ENCODE measurements at places on chromosomes 11 and 22.

DNA sequence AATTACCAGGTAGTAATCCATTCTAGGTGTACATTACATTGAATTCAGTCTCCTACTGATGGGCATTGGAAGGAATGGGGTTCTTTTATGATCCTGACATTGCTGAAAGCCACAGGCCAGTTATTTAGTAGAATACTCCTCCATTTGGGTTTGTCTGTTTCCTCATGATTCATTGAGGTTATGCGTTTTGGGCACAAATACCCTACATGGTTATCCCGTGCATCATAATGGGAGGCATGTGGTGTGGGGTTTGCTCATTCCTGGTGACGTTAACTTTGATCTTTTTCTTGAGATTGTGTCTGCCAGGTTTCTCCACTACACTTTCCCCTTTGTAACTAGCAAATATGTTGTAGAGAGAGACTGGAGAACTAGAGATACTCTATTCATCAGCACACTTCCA lies 5.5 kb downstream of the FOLR3 start:
- no peak for DNase-seq

GRCh38 chr22:45522462-45522861 lies 19.8 kb downstream of the FBLN1 start:
- no peak for DNase-seq

DNA sequence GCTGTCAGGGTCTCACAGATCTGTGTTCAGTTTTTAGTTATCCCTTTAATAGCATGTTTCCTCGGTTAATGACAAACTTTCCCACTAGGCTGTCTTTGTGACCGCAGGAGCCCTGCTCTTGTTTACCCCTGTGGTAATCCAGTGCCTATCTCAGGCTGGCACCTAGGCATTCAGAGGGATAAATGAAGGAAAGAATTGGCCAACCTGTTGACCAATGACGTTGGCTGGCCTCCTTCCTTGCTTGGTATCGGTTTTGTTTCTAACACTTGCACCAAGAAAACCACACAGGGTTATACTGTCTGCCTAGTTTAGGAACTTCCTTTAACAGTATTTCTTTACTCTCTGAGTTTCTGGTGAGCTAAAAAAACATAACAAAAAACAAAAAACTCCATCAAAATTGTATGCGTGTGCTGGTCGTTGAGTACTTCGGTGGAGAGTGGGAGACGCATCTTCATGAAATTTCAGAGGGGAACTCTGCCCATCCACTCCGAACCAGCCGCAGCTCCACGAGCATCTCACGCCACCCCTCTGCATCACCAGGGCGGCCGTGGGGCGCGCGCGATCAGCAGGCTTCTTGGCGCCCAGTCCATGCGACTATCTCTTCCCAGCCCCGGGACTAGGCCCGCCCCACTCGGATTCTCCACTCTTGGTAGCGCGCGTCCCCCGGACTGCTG lies 563 bp upstream of the ENDOD1 start:
- DNase-seq = no peak

DNA sequence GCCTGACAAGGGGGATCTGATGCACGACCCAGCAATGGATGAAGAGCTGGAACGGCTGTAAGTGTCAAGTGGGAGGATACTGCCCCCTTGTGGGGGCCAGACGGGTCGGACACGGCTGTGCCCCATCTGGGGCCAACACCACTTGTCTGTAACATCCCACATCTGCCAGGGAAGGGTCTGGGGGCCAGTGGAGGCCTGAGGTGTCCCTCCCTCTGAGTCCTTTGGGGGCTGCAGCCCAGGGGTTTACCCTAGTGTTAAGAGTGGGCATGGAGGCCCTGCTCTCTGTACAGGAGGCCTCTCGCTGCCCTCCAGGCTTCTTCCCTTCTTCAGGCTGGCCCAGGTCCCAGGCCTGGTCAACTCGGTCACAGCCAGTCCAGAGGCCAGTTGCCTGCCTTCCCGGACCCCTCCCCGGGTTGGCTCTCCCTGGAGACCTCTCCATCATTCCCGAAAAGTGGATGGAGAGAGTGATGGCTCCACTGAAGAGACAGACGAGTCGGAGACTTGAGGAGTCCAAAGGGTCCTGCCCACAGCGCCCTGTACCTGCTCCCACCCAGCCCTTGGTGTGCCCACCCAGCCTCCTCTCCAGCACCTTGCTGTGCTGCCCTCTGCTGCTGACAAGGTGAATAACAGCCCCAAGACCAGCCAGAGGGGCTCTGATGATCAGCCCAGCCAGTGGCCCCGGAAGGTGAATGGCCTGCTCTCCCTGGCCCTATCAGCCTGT lies 15.4 kb downstream of the ARFGAP2 start:
- DNase-seq = no peak

Data from esophagus squamous epithelium (tissue), 5 donors.